ENCODE measurements at places on chromosomes 11 and 22. TPM values are rescaled to one million over a fixed set of nuclear protein-coding genes. Genes with fewer than 3 reads are reported as not detected.

The USP2 gene
- total RNA-seq, result 0.84 TPM

The KRTAP5-1 gene
- total RNA-seq, result not detected

The NUDT8 gene
- 25.3 TPM for total RNA-seq

The OR4P4 gene
- total RNA-seq, result not detected

Measured in bronchus fibroblast of lung (primary cell).